Daoy (cell line): ENCODE measurements at places on chromosomes 16 and 17. TPM values are rescaled to one million over a fixed set of nuclear protein-coding genes. Genes with fewer than 3 reads are reported as not detected.

The FSCN2 gene
- total RNA-seq, result 0.17 TPM in 1 of 2 replicates, not detected in the other

The HS3ST6 gene
- not detected in 2 replicates for total RNA-seq

The ACSM2A gene
- not detected in 2 replicates for total RNA-seq

The HLF gene
- 0.57 and 0.80 TPM in 2 replicates for total RNA-seq

The TANC2 gene
- 19.4 and 46.0 TPM in 2 replicates for total RNA-seq

The ZNF205 gene
- 6.6 and 10.5 TPM in 2 replicates for total RNA-seq

The CBLN1 gene
- total RNA-seq, result 0.06 and 0.97 TPM in 2 replicates

The C16orf89 gene
- not detected in 2 replicates for total RNA-seq

The PIRT gene
- total RNA-seq, result not detected in 2 replicates

- DNase-seq, result no peak
These were observed 7.6 kb downstream of the PER1 start for GRCh38 chr17:8144401-8145231.

DNA sequence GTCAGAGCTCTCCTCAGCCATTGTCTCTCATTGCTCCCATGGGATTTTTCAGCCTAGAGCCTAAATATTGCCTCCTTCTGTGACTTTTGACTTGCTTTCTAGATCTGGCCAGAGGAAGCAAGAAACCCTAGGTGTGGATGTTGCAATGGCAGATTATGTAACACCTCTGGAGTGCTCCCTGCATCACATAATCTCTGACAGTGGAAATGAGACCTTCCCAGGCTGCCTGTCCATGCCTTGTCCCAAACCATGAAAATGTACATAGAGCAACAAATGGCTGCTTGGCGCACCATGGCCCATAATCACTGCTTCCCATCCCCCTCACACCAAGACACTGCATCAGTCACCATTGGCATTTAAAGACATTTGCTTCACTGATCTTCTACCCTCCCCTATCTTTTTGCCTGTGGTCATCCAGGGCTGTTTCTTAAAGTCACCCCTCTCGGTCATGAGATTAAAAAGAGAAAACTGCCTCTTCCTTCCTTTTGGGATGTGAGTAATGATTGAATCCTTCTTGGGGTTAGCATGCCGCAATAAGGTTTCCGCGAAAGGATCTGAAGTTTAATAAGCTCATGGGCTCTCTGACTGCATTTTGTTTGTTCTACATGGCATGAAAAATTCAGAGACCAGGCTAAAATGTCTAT, 34.2 kb upstream of the CCL2 start:
- DNase-seq, result no peak

- no peak for DNase-seq
These were observed 16.2 kb upstream of the HAS3 start for GRCh38 chr16:69089091-69089910.

- DNase-seq, result no peak
These were observed 60.4 kb upstream of the MMP2 start for GRCh38 chr16:55418586-55418985.

GRCh38 chr16:11107780-11108465, 148.1 kb downstream of the SOCS1 start:
- DNase-seq, result peak; percentile 86

DNA sequence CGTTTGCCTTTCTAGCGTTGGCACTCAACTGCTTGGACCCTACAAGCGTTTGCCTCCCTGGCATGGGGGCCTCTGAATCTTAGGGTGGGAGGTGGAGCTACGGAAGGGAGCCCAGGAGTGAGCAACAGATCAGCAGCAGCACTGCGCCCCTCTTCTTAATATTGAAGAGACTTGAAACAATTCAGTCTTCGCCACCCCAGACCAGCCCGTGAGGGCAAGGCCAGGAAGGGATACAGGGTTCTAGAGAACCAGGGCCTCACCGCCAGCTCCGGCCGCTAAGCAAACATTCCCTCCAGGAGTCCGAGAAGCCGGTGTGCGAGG, 1.5 kb upstream of the GPRC5C start:
- DNase-seq, result no peak

GRCh38 chr17:37546302-37546701, 56.6 kb downstream of the DUSP14 start:
- DNase-seq, result no peak

DNA sequence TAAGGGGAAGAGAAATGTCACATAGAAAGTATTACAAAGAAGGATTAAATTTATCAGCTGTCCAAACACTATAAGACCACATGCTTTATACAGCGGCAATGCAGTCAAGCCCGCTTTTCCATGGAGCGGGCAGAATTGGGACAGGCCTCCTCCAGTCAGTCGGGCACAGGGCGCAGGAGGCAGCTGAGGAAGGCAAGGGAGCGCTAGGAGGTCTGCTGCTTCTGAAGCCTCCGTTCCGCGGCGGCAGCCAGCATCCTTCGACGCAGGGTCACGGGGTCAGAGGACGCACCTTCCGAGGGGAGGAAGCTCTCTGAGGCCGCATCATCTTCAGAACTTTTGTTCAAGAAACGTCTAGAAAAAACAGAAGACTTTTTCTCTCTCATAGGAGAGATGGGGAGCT, 62.6 kb downstream of the AMFR start:
- no peak for DNase-seq

- no peak for DNase-seq
These were observed 114.8 kb downstream of the GRIN2A start for GRCh38 chr16:10067406-10067805.

DNA sequence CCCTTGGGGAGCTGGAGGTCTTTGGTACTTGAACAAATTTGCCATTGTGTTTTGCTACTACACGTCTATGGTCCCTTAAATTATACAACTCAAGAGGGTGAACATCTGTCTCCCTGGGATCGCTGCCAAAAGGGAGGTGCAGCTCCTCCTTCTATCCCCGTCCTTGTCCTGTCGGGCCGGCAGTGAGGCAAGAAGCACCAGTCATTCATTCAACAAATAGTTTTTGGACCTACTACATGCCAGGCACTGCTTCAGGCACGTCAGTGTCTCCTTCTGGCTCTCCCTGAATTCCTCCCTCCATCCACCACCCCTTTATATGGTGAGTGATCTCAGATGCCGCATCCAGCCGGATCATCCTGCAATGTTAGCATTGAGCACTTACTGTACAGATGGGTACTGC, 2.2 kb upstream of the RPL38 start:
- peak; percentile 57 for DNase-seq

- DNase-seq, result peak; percentile 4
These were observed 33.3 kb upstream of the USP43 start for GRCh38 chr17:9612006-9612405.

DNA sequence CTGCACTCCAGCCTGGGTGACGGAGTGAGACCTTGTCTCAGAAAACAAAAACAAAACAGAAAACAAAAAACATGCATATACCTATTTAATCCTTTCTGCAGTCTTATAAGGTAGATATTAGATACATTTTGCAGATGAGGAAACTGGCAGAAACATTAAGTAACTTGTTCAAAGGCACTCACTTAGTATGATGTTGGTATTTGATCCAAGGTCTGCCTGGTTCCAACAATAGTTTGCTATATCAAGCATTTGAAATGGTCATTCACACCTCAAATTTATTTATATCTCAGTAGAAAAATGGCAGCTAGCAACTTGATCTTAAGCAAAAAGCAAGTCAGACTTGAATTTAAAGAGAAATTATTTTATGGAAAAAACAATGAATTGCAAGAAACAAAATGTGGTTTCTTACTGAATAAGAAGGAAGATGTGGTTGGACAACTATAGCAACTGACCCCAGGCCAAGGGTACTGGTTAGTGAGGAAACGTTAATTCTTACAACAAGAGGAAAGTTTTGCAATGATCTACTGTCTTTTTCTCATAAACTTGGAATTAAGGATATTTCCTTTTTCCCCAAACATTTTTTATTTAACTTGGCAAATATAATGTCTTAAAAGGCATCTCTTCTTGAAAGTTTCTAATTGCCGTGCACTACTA, 19.7 kb downstream of the DHRS7B start:
- DNase-seq, result no peak

DNA sequence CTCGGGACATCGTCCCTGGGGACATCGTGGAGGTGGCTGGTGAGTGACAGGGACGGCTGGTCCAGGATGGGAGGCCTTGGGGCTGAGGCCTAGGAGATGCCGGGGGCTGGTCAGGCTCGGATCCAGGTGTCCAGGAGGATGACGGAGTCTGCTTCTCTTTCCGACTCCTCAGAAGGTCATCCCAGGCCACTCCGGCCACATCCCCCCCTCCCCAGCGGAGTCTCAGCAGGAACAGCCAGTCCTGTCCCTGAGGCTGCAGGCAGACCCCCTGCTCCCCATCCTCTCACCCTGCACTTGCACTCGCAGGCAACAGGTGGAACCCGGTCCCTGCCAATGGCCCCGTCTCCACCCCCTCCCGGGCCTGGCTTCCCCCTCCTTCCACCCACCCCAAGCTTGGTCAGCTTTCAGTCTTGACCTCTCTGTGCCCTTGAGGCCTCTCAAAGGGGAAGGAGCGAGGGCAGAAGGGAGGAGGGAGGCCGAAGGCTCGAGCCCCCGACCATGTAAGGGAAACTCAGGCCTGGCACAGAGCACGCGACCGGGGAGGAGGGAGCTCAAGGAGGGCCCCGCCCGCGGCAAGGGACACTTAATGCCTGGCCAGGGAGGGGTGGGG, 4.4 kb downstream of the ATP2A1 start:
- DNase-seq, result no peak
